ENCODE measurements at places on chromosomes 5 and 9. TPM values are rescaled to one million over a fixed set of nuclear protein-coding genes. Genes with fewer than 3 reads are reported as not detected.

ANKRD55 gene
- 3.7 TPM for total RNA-seq

FAM240B gene
- not detected for total RNA-seq

IL9 gene
- total RNA-seq: 0.43 TPM

IPO11 gene
- total RNA-seq: 46.2 TPM

IFNB1 gene
- 0.80 TPM for total RNA-seq

LRRC19 gene
- total RNA-seq: not detected

NPM1 gene
- 2,118 TPM for total RNA-seq
